Thyroid gland (tissue), 4 donors: ENCODE measurements at places on chromosomes 3 and 15. TPM values are rescaled to one million over a fixed set of nuclear protein-coding genes. Genes with fewer than 3 reads are reported as not detected.
A peak's percentile ranks its signal among the peaks of the same experiment; 100 is the strongest.

MUSTN1 gene
- 6.5 TPM for total RNA-seq

SH2D7 gene
- total RNA-seq = not detected

DNA sequence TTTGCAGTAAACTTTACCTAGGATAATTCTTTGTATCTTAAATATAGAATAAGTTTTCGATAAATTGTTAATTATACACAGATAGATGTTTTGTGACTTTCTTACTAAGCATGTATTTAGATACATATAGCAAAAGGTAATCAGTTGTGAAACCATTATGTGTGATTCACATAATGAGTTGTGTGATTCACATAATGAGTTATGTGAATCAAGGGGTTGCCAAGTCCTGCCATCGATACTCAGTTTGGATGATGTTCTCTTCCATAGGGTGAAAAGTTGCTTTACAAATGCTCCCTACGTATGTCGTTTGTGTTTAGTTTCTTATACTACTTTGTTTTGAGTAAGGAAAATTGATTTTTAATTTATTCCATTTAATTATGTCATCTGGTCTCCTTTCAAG lies 682.1 kb downstream of the MECOM start:
- no peak overlapping the region for H3K4me3 ChIP-seq
- DNase-seq = no peak

DNA sequence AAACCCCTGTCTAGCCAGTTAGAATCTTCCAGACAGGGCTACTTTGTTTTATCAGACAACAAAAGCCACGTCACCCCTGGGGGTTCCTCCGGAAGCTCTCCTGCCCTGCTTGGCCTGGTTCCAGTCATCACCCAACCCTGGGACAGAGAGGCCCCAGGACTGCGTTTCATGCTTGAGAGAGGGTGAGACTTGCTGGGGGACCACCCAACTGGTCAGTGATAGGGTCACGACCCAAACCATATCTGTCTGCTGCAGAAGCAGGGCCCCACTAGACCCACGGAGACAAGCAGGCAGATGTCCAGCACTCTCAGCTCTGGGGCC lies 1.2 kb downstream of the NT5DC2 start:
- DNase-seq = no peak
- H3K4me1 ChIP-seq = peaks cover 49% of the 10 kb centered on the region
- H3K27ac ChIP-seq = peak overlapping the region; percentile 62
- H3K27me3 ChIP-seq = no peaks in the 10 kb centered on the region
- peak overlapping the region; percentile 58 for H3K4me3 ChIP-seq

GRCh38 chr15:79431636-79432344 lies at the start of gene MINAR1:
Gene MINAR1, plus strand, starts transcription at chr15:79432336. Its CDS starts 23,812 bp downstream, at chr15:79456148.
- peak within 1 kb of the TSS; percentile 5 for H3K4me3 ChIP-seq
- no peaks in the 10 kb centered on the region for H3K36me3 ChIP-seq
- H3K4me1 ChIP-seq = peaks cover 22% of the 10 kb centered on the region
- H3K27me3 ChIP-seq = peaks cover 13% of the 10 kb centered on the region

DNA sequence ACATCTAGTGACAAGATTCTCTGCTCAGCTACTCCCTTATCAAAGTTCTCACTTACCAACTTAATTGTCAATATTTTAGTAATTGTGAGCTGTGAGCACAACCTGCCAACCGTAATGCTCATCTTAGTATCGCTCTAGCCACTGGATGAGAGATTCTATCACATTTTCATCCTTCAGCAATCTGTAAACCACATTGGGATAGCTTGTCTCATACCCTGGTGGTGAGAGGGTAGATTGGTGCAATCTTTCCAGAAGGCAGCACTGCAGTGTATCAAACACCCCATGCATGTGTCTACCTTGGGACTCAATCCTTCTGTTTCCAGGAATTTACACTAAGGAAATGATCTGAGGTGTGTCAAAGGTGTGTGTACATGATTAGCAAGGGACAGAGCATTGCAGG lies 18.9 kb upstream of the ATP8B4 start:
- H3K27ac ChIP-seq = no peak overlapping the region
- H3K4me3 ChIP-seq = no peak overlapping the region
- no peaks in the 10 kb centered on the region for H3K36me3 ChIP-seq
- H3K27me3 ChIP-seq = no peaks in the 10 kb centered on the region

DNA sequence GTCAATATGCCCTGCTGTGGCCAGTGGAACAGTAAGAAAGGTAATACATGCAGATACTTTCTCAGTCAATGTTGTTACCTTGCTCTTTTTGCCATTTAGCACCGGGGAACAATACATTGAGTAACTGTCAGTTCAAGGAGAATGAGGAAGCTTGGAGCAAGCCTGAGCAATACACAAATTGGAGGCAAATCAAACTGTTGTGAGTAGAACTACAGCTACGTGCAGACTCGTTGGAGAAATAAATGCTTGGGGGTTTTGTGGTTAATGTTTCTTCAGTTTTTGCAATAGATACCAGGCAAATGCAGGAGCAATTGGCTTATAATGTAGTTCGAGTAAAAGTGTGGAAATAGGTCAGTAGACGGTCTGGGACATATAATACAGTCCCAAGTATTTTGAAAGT lies 587.3 kb upstream of the ROBO1 start:
- no peak overlapping the region for H3K4me3 ChIP-seq
- no peaks in the 10 kb centered on the region for H3K27me3 ChIP-seq
- no peaks in the 10 kb centered on the region for H3K4me1 ChIP-seq
- no peak for DNase-seq
- no peak overlapping the region for H3K27ac ChIP-seq
- H3K36me3 ChIP-seq = no peaks in the 10 kb centered on the region

DNA sequence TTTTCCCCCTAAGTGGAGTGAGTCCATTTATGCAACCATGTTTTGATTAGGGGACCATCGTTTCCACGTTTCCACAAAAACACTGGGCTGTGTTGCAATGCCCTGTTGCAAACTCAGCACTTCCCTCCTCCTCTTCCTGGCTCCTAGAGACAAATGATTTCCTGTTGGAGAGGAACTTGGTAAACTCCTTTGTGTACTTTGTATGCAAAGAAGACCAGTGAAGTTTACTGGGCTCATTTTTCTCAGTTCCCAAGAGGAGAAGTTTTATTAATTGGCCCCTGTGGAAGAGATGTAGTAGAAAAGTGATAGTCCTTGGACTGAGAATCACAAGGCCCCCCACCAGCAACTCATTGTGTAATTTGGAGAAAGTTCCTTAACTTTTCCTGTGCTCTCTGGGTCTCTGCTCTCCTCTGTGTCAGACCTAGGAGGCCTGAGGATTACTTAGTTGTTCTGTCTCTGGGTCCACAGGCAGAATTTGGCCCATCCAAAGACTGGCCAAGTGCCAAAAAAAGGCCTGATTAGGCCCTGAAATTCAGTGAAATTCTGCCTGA lies 95.0 kb downstream of the ATG7 start:
- H3K4me3 ChIP-seq = no peak overlapping the region
- H3K36me3 ChIP-seq = peaks cover 26% of the 10 kb centered on the region
- peak overlapping the region; percentile 34 for H3K27ac ChIP-seq
- H3K27me3 ChIP-seq = no peaks in the 10 kb centered on the region
- peak; percentile 35 for DNase-seq

DNA sequence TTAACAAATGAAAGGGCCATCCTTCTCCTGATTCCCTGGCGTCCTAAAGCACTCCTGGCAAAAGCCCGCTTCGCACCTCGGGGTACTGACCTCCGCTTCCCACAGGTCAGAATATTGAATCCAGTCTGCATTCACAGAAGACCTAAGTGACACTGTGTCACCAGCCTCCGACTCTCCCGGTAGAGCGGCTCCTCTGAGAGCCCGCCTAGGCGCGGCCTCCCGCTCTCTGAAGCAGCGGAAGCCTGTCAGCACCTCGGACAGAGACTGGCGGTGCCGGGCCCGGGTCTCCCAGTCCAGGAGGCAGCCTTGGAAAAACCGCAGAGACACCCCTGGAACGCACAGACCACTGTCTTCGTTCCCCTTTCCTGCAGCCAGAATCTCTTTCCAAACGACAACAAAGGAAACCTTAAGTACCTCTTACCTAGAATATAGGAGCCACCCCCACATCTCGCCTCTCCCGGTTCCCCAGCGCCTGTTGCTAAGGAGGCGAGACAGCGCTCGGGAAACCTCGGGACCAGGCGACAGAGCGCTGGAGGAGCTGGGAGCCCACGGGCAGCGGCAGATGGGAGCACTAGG lies 1.2 kb downstream of the GABRB3 start:
- no peak overlapping the region for H3K27ac ChIP-seq
- H3K36me3 ChIP-seq = no peaks in the 10 kb centered on the region
- H3K4me1 ChIP-seq = peaks cover 9% of the 10 kb centered on the region
- peak; percentile 79 for DNase-seq
- no peaks in the 10 kb centered on the region for H3K27me3 ChIP-seq
- H3K4me3 ChIP-seq = peak overlapping the region; percentile 44
